ENCODE measurements at places on chromosomes 3 and 15.

- DNase-seq, result no peak
Observed at GRCh38 chr15:52649686-52650085, 29.5 kb downstream of the ATOSA start.

DNA sequence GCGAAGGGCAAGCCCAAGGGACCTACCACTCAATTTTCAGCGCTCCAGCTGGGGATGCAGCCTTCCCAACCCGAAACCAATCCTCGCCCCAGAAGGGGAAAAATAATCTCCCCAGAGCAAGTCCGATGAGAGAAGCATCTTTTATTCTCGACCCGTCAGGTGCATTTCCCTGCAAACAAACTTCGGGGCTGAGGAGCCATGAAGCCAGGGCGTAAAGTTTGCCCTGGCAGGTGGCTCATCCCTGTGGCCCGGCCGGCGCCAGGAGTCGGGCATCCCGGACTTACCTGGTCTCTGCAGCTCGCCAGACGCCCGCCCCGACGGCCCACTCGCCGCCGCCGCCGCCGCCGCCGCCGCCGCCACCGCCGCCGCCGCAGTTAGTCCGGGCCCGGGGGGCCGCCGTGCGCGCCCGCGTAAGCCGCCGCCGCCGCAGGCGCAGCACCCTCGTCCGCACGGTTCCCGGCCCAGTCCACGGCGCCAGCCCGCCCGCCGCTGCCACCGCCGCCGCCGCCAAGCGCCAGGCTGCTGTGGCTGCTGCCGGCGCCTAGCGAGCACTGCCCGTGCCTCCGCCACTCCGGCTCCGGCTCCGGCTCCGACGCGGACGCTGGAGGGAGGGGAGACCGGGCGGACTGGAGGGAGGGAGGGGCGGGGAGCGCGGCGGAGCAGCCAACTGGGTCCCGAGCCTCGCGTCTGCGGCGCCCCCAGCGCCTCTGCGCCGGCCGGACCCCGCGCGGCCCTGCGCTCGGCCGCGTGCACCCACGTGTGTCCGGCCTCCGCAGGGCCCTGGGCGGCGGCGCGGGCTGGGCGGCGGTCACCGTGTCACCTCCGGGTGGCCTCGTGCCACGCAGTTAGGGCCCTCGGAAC is at the start of gene CNTN3:
Gene CNTN3 (minus strand): TSS at position 553 of the 861 bp plus-strand sequence. CDS start 93,547 bp downstream, outside the sequence.
- DNase-seq, result no peak

DNA sequence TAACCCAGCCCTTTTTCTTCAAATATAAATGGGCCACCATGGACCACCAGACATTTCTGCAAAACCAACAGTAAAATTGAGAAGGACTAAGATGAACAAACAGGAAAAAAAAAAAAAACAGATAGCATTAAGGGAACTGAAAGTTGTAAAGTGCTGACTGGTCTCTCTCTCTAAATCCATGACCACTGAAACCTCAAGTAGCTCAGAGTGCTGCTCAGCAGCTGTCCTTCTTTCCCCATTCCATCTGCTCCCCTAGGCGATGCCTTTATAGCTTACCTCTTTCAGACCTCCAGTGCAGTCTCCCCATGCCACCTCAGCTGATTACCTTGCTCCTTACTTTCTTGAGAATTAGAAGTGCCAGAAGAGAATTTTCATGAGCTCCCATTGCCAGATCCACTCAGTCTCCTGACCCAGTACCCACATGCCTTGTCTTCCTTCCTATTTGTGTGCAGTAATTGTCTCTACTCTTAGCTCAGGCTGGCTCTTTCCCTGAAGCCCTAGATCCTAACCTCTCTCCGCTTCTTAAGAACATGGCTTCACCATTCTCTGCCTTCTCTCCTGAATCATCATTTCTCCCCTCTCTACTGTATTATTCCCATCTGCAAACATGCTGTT is 23.9 kb upstream of the XIRP1 start:
- DNase-seq, result no peak

DNA sequence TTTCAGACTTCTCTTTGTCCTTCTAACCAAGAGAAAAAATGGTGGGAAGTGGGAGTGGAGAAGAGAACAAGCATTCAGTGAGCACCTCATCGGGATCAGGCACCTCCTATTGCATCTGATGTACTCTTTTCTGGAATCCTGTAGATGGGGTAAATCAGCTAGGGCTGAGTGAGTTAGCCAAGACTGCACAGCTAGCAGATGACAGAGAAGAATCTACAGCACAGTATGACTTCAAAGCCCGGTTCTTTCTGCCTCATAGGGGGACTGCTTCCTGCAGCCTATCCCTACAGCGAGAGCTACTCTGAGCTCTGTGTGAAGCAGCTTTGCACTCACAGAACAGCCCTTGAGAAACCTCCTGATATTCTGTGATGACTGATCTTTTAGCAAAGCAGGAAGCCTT is 275.2 kb upstream of the MEIS2 start:
- DNase-seq, result no peak

DNA sequence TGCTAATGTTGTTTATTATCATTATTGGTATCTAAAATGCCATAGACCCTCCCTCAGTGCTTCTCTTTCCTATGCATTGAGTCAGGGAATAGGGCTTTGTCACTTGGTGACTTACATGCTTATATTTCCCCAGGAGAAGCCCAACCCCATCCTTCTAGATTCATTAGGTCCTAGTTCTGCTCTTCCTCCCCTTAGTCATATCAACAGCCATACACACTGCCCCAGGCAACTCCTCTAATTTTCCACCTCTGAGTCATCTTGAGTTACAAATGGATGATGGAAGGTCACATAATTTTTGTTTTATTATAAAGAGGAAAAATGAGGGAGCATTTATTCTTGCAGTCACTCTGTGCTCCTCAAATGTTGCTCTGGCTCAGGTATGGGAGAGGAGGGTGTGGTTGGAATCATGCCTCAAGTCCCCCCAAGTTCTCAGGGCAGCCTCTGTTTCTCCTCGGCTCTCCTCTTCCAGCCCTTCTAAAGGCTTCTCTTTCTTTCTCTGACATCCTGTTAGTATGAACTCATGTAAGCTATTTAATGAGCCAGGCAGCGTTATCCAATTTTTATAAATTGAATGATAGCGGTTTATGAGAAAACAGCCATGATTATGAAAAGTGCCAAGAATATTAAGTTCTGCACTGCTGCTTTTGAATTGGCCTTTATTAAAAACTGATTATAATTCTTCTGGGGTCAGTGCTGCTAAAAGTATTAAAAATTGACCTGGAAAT is 45.6 kb upstream of the FSTL1 start:
- DNase-seq, result no peak

GRCh38 chr15:29618586-29618985 is 203.7 kb downstream of the TJP1 start:
- no peak for DNase-seq

GRCh38 chr3:127264794-127265514 is 22.9 kb downstream of the PRR20G start:
- DNase-seq, result no peak

DNA sequence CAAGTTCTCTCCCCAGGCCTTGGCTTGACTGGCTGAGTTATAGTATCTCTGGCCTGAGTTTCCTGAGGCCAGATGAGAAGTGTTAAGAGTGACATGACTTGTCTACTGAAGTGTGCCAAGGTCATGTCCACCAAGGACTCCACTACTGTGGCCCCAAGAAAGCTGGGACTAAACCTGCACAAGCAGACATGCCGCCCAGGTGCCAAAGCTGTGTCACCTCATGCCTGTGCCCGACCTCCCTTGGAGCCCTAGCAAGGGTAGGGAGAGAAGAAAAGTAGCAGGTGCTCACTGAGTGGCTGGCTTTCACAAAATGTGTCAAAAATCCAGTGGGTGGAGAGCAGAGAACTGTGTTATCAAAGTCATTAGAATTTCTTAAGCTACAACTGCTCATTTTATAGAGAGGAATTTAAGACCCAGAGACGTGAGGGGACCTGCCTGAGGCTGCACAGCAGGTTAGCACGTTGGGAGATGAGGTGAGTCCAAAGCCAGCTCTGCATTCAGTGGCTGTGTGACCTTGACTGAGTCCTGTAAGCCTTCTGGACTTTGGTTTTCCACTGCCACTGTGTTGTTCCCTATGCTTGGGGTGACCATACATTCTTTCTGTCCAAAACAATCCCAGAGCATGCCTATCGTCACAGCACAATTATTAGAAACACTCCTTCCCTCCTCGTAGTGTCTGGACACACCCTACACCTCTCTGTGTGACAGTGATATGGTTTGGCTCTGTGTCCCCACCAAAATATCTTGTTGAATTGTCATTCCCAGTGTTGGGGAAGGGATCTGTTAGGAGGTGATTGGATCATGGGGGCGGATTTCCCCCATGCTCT is 5.0 kb upstream of the LYSMD4 start:
- no peak for DNase-seq

DNA sequence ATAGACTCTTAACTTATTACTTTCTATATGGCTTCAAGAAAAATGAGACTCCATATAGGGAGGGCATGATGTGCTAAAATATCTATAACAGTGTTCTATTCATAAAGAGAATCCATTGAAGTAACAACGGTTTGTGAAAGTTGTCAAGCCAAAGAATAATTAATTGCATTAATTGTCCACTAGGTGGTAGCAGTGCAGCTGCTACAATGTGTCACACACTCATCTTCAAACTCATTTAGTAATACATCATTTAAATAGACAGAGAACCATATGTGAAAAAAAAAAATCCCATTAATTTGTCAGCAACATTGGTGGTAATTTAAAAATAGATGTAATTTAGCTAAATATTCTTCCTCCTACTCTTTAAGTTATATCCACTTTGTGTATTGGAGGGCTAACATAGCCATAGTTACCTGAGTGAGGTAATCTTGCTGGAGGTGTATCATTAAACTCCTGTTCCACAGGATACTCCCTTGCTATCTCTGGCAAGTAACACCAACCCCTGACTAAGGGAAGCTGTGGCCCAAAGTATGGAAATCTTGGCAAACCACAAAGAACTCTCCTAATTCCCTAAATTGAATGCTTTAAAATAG is 3.7 kb upstream of the CPA3 start:
- no peak for DNase-seq

DNA sequence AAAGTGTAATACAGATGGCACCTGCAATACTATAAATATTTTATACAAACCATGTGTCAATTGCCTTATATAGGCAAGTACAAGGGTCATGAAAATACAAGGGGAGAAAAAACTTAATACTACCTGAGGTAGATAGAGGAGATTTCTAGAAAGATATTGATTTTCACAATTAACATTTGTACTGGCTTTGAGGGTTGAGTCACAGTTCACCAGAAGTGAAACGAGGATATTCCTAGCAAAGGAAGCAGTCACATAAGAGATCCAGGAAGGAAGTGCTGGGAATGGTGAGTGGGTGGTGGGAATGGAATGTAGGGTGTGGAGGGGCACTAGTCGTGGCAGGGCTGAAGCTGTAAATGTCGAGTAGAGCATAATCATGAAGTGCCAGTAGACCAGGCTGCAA is 108.7 kb downstream of the P2RY1 start:
- no peak for DNase-seq

DNA sequence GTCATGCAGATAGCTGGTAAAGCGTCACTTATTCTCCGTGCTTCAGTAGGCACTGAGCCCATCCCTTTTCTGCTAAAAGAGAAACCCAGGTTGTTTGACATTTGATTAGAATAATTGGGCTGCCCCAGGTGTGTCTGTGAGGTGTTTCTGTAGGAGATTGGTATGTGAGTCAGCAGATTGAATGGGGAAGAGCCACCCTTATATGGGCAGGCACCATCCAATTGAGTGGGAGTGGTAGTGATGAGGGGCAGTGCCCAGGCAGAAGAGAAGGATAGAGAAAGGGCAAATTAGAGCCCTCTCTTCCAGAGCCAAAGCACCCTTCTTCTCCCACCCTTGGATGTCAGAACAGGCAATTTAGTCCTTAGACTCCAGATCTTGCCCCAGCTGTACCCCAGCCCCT is 384.3 kb upstream of the GBE1 start:
- DNase-seq, result no peak

DNA sequence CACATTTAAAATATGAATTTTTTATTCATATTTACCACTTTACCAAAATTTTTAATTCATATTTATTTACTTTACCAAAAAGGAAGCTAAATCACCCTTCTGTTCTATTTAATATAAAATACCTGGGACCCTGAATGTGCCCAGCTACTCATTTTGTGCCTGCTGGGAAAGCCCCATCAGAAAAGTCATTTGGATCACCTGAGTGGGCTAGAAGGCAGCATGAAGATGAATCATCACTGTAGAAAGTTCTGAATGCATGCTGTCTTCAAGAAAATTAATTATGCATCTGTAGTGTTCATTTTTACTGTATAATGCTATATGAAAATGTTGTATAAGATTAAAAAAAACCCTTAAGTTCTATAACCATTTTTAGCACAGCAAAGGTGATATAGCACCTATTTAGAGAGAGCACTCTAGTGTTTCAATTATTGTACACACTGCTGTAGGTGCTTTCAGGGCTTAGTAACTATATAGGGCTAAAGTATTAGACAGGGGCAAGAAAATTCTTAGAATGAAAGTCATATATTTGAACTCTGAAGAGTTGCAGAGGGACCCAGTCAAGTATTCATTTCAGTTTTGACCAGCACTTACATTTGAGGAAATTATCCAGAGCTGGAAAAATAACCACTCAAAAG is 175.1 kb downstream of the NFKBIZ start:
- DNase-seq, result peak; percentile 10

GRCh38 chr3:13378155-13378554 is 42.0 kb downstream of the NUP210 start:
- DNase-seq, result no peak

- no peak for DNase-seq
Observed at GRCh38 chr3:169850618-169851017, 19.1 kb downstream of the LRRC31 start.

DNA sequence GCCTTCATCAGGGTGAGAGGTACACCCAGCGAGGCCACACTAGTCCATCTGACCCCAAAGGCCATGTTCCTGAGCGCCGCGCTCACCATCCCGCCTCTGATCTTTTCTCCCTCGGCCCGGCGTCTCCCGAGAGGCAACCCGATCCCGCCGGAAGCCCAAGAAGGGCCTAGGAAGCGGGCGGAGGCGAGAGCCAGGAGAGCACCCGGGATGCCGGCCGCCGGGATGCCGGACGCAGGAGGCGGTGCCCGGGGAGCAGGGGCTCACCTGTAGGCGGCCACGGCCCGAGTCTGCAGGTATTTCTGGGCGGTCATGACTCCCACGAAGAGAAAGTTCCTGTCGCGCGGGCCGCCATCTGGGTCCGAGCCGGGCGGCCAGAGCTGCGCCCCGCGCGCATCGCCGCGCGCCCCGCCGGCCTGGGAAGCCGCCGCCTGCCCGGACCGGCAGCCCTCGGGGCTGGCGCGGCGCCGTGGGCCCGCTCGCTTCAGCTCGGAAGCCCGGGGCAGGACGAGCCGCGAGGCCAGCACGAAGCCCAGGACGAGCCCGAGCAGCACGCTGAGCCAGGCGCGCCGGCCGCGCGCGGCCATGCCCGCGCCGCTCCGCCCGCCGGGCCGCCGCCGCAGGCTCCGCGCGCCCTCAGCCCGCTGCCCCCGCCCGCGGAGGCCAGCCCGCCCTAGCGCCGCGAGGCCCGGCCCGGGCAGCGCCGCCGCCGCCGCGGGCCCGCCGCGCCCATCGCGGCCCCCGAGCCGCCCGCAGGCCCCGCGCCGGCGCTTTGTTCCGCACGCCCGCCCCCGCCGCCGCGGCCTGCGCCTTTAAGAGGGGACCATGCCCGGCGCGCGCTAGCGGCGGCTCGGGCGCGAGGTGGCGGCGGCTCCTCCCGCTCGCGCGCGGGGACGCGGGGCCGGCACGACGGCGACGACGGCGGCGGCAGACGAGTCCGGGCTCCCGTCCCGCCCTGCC is 697 bp downstream of the CHSY1 start:
- DNase-seq, result no peak
